ENCODE measurements at places on chromosomes 2 and 18. TPM values are rescaled to one million over a fixed set of nuclear protein-coding genes. Genes with fewer than 3 reads are reported as not detected.

REG3G gene
- not detected for polyA plus RNA-seq

CDH20 gene
- polyA plus RNA-seq: not detected

CARF gene
- 2.0 TPM for polyA plus RNA-seq

FAM124B gene
- 0.33 TPM for polyA plus RNA-seq

BCL2 gene
- 1.3 TPM for polyA plus RNA-seq

ANO7 gene
- polyA plus RNA-seq: 0.14 TPM

SPAST gene
- polyA plus RNA-seq: 3.6 TPM

SLC9A4 gene
- 2.0 TPM for polyA plus RNA-seq

FBXO41 gene
- polyA plus RNA-seq: 0.92 TPM

ACAA2 gene
- polyA plus RNA-seq: 13.0 TPM

OXER1 gene
- 0.48 TPM for polyA plus RNA-seq

EGR4 gene
- polyA plus RNA-seq: not detected

TFPI gene
- 6.8 TPM for polyA plus RNA-seq

ZNF397 gene
- 6.4 TPM for polyA plus RNA-seq

SS18 gene
- 30.4 TPM for polyA plus RNA-seq

FOXD4L1 gene
- 0.22 TPM for polyA plus RNA-seq

TCF7L1 gene
- 4.0 TPM for polyA plus RNA-seq

PCARE gene
- polyA plus RNA-seq: 0.22 TPM

ERICH2 gene
- 0.32 TPM for polyA plus RNA-seq

CYBRD1 gene
- 8.4 TPM for polyA plus RNA-seq

ARPC2 gene
- polyA plus RNA-seq: 150 TPM

CIDEA gene
- 2.1 TPM for polyA plus RNA-seq

Data from esophagus (tissue), 2 donors.